ENCODE measurements at places on chromosomes 2 and 18.

DNA sequence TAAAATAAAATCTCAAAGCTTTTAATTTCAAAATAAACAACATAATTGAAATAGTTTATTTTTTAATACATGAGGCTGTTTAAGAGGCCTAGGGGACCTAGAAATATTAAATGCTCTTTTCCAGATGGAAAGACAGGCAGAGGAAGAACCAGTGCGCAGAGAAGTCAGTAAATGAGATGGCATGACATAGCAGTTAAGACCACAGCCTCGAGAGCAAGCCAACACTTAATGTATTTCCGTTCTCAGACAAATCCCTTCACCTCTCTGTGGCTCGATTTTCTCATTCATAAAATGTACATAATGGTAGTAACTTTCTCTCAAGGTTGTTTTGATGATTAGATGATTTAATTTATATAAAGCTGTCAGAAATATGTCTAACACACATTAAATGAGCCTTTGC, 405.1 kb upstream of the CWC22 start:
- no peak for DNase-seq

DNA sequence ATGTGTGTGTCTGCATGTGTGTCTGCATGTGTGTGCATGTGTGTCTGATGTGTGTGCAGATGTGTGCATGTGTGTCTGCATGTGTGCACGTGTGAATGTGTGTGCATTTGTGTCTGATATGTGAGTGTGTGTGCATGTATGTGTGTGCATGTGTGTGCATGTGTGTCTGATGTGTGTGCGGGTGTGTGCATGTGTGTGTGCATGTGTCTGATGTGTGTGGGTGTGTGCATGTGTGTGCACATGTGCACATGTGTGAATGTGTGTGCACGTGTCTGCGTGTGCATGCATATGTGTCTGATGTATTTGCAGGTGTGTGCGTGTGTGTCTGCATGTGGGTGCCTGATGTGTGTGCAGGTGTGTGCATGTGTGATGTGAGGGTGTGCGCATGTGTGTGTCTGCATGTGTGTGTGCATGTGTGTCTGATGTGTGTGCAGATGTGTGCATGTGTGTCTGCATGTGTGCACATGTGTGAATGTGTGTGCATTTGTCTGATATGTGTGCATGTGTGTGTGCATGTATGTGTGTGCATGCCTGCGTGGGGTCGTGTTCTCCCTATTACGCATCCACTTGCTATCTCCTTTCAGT, 470.1 kb upstream of the HS6ST1 start:
- DNase-seq = no peak

DNA sequence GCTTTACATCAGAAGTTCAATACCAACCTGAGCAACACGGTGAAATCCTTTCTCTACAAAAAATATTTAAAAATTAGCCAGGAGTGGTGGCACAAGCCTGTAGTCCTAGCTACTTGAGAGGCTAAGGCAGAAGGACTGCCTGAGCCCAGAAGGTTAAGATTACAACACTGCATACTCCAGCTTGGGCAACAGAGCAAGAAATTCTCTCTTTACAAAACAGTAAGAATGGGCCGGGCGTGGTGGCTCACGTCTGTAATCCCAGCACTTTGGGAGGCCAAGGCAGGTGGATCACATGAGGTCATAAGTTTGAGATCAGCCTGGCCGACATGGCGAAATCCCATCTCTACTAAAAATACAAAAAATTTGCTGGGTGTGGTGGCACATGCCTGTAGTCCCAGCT, 113.2 kb downstream of the USP34 start:
- peak; percentile 29 for DNase-seq

GRCh38 chr2:85235281-85235680, 92.5 kb downstream of the TGOLN2 start:
- DNase-seq = no peak

DNA sequence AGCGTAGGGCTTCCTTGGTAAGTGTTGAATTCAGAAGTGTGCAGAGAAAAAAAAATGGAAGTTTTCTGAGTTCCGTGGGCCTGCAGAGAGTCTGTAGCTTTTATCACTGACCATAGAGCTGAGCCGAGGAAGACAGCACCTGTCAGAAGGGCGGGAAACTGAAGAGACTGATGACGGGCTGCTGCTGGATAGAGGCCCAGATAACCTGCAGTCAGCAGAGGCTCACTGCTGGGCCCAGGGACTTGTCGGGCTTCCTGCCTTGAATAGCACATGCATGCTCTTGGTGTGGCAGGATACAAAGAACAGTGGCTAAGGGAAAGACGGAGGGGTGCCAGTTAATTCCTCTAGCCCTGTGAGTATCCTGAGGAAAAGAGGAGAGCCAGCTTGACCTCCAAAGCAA, 166.4 kb downstream of the MGAT5 start:
- DNase-seq = no peak

DNA sequence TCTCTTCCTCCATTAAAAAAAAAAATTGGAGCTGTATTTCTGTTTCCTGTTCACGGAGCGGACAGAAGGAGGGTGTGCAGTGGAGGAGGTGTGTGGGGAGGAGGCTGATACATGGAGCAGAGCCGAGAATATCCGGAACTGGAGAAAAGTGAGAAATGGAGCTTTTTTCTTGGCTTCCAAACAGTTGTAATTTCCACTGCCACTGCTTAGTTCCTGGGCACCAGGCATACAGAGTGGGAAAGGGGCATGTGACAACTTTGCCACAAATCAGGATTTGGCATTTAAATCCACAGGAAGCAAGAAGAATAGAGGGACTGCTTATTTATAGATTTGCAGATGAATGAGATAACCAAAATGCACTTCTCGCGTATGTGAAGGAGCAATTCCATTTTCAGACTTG, 71.2 kb downstream of the BCL11A start:
- DNase-seq = no peak

GRCh38 chr2:148979919-148980277, 58.6 kb upstream of the LYPD6B start:
- DNase-seq = no peak

DNA sequence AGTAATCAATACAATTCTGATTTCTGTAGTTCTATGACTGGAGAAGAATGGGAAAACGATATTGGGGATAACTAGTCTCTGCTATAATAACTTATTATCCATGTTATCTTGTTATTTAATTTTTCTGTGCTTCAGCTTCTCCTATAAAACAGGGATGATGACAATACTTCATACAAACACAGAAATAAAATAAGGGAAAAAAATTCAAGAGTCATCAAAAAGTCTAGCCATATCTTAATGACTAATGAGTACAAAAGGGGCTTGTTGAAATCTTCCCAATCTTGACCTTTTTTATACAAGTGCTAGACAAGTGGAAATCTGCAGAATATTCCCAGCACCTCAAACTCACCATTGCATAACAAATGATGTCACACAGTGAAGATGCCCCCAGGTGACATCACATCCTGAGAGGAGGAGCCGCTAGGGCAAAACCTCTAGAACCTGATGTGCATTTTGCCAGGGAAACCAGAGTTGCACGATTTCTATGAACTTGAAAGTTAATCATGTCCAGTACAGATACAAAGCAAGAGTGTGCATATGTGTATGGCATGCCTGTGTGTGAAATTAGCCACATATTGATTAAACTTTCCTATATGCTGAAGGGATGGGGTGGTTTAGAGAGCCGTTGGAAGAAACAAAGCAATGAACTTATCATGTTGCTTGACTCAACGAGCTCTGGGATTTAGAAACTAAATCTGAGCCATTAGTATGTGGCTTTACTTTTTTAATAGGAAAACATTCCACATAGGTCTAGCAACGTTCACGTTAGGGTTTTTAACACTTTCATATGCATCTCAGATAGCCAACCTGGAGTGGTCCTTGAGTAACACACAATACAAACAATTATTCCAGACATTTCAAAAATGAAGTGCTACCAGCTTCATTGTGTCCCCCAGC, 278.9 kb downstream of the SLC4A3 start:
- DNase-seq = no peak

DNA sequence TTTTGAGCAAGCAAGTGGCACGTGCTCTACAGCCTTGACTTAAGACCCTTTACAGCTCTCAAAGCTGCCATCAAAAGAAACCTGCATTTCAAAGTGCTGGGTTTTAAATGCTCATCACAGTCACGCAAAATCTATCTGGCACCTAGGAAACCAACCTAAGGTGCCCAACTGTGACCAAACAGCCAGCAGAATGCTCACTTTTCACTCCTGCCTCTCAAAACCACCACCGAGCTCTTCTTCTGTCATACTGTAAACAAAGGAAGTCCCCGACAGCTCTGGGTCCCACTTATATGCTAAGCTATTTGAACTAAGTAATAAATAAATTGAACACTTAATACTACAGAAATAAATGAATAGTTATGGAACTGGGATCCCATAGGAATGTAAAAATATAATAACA, 33.6 kb downstream of the SATB2 start:
- DNase-seq = no peak

All from Caco-2 (cell line).